ENCODE measurements at places on chromosomes 7 and 10.

DNA sequence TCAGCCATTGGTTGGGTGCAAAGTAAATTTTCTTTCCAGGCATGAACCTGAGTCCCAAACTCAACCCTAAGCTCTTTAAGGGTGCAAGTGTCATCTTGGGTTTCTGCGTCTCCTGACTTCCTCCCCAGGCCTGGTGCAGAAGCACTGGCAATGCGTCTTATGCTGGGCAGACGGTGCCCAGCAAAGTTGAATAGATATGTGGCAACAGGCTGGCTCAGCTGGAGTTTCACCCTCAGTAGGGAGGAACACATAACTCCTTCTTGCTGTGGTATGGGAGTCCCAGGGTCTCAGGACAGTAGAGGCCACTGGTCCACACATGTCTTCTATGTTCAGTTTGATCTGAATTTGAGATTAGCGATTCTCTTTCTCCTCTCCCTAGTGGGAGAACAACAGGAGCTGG, 181.3 kb downstream of the RPS24 start:
- DNase-seq = no peak

DNA sequence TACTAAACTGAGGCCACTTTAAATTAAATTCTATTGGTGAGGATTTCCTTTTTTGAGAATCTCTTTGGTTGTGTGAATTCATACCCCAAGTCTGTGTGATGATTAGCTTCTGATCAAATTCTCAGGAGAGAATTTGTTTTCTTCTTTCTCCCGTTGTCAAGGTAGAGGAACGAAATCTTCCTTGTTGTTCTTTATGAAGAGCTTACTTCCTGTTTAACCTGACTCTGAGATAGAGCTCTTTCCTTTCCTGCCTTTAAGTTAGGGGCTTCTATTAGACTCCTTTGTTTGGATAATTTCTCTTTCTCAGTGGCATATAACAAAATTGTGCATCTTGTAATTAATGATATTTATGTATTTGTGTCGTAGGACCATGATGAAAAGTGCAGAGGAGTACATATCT, 572.1 kb downstream of the REEP3 start:
- no peak for DNase-seq

DNA sequence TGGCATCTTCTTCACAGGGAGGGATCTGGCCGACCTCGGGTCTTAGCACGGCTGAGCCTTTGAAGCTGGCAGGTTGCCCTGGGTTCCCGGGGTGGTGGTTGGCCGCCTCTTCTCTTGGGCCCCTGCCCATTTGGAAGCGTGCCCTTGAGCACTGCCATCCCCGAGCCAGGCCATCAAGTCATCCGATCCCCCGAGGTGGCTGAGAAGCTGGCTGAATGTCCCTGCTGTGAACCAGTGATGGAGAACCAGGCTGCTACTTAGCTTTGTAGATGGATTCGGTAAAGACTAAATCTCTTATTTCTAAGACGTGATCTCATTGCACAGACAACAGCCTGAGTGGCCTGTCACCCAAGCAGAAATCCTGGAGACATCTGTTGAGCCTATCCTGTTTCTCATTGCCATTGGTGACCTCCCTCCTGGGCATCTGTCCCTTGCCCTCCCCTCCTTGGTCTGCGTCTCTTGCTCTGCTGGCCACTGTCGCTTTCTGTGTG, 74.3 kb downstream of the GRK5 start:
- peak; percentile 70 for DNase-seq

GRCh38 chr10:93941606-93942005, 47.8 kb downstream of the SLC35G1 start:
- DNase-seq = no peak

GRCh38 chr10:30827531-30828120, 198.1 kb upstream of the LYZL2 start:
- DNase-seq = peak; percentile 65

- no peak for DNase-seq
These were observed 157.7 kb downstream of the COBL start for GRCh38 chr7:51158742-51159445.

- DNase-seq = no peak
These were observed at the start of gene CHRM2 for GRCh38 chr7:136868496-136869000. Gene CHRM2 (plus strand): TSS chr7:136868652. CDS start chr7:137014866, 146,214 bp downstream.
